Thoracic aorta (tissue), 2 donors: ENCODE measurements at places on chromosomes 12 and 14.

GRCh38 chr14:74008843-74009499 is 10.1 kb downstream of the ENTPD5 start:
- DNase-seq: no peak

- DNase-seq: no peak
Observed at GRCh38 chr14:55120571-55121495, 8.2 kb upstream of the LGALS3 start.

- DNase-seq: no peak
Observed at GRCh38 chr14:36646664-36647416, 14.8 kb upstream of the PAX9 start.

DNA sequence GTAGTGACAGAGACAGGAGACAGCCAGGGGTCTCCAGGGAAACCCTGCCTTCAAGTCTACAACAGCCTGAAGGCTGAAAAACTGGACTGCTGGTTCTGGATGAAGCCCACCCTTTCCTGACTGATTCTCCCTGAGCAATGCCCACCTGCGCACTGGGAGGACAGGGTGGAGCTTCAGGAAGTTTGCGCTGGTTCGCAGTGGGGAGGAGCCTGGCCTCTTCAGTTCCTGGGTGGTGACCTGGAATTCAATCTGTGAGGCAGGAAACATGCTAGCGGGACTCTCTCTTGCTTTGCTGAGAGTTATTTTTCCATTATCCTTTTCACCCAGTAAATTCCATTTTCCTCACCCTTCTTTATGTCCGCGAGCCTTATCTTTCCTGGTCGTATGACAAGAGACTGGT is 600.8 kb downstream of the TRHDE start:
- DNase-seq: no peak

DNA sequence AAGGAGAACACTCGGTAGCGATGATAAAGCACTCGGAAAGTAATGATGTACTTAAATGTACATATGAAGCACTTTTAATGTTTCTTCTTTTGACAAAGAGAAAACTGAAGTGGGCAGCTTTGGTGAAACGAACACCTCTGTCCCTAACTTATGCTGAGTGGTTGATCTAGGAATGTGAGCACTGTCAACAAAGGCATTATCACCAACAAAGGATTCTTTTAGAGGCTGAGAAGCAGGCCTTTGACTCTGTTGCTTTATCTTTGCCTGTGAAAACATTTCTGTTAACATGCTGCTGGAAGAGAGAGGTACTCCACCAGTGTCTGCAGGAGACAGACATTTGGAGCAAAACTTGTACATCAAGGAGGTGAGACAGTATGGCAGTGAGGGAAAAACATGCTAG is 103.2 kb upstream of the VRK1 start:
- DNase-seq: no peak

DNA sequence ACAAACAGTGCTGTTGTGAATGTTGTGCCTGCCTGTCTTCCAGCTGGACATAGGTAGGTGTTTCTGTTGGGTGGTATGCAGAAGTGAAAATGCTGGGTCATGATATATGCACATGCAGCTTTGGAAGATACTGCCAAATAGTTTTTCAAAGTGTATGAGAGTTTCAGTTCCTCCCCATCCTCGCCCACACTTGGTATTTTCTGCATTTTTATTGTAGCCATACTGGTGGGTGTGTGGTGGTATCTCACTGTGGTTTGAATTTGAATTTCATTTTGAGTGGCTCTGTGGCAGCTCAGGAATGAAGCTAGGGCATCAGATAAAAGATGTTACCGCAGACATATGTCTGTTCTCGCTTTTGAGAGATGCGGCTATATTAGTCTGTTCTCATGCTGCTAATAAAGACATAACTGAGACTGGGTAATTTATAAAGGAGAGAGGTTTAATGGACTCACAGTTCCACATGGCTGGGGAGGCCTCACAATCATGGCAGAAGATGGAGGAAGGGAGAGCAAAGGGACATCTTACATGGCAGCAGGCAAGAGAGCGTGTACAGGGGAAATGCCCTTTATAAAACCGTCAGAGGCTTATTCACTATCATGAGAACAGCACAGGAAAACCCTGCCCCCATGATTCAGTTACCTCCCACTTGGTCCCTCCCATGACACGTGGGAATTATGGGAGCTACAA is 183.1 kb downstream of the CAND1 start:
- DNase-seq: no peak

DNA sequence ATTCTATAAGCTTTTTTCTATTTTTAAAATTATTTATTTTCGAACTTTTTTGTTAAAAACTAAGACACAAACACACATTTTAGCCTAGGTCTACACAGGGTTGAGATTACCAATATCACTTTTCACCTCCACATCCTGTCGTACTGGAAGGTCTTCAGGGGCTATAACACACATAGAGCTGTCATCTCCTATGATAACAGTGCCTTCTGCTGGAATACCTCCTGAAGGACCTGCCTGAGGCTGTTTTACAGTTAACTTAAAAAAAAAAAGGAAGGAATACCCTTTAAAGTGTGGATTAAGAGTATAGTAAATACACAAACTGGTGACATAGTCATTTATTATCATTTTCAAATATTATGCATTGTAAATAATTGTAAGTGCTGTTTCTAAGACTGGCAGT is 43.0 kb downstream of the RASSF8 start:
- no peak for DNase-seq

DNA sequence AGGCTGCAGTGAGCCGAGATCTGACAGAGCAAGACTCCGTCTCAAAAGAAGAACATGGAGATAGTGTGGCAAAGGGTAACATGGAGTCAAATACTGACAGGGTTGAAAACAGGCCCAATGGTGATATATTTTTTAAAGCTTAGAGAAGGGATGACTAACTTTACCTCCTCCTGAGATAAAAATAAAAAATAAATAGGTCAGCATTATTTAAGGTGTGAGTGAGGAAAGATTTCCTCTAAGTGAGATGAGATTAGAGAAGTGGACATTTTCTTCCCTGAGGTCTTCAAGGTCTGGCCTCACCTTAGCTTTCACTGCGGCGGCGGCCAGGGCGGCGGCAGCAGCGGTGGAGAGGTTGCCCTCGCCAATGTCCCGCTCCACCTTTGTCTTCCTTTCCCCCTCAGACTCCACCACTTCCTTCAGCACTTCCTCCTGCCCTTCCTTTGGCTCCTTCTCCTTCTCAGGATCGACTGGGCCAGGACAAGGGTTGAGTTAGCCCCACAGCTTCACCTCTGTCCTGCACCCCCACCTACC is 11.1 kb downstream of the MYL6 start:
- DNase-seq: no peak

DNA sequence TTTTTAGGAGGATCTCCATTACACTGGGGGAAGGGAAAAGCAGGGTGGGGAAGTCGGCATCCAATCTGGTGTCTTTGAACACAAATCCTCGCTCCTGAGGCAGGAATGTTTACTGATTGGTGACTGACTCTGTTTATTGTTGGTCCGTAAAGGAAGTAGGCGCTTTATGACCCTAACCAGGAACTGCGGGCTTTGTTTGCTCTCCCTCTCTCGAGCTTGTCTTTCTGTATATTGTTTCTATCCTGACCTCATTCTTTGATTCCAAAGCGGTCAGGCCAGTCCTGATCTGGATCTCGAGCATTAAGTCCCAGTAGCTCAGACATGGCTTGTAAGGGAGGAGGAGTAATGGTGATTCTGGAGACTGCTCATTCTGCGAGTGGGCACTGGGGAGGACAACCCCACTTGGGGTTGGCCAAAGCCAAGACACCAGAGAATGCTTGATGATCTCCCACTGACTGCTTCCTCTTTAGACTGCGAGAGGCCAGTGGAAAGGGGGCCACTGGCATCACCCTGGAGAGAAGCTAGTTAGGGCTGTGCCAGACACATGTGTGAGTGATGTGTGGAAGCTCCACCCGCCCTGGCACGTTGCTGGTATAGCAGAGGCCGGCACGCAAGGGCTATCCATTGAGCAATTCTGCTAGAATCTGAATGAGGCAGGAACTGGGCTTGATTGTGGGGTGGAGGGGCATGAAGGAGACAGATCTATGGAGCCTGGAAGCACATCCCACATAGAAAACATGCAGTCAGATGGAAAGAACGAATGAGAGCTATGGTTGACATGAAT is 194.6 kb downstream of the PAX9 start:
- DNase-seq: no peak

DNA sequence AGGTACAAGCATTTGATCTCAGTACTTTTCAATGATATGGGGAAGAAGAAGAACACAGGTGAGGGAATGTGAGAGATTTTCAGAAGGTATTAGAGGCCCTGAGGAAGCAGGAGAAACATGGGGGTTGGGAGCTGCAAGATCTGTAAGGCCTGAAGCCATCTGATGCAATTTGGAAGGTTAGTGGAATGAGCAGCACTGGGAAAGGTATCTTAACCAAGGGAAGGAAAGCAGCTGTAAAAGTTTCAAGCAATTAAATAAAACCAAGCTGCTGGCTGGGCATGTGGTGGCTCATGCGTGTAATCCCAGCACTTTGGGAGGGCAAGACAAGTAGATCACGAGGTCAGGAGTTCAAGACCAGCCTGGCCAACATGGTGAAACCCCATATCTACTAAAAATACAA is 104.4 kb upstream of the PARP11 start:
- no peak for DNase-seq

DNA sequence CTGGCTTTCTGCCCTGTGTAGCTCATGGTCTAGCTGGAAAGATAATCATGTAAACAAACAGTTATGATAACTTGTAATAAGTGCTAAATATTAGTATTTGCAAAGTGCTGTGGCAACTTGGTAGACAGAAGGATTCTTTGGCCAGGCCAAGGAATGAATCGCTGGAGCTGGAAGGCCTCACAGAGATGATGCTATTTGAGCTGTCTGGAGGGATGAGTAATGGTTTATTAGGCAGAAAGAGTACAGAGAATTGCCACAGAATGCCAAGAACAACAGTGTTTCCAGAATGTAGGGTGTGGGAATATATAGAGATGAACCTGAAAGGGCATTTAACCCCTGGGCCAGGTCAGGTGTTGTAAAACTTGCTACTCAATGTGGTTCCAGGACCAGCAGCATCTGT is 27.6 kb downstream of the OTX2 start:
- DNase-seq: no peak

GRCh38 chr12:8077207-8077606 is 4.9 kb upstream of the NECAP1 start:
- DNase-seq: no peak

- no peak for DNase-seq
Observed at GRCh38 chr12:3256103-3256631, 179.0 kb downstream of the TSPAN9 start.

- no peak for DNase-seq
Observed at GRCh38 chr14:83883732-83884131, 1646.2 kb upstream of the FLRT2 start.

DNA sequence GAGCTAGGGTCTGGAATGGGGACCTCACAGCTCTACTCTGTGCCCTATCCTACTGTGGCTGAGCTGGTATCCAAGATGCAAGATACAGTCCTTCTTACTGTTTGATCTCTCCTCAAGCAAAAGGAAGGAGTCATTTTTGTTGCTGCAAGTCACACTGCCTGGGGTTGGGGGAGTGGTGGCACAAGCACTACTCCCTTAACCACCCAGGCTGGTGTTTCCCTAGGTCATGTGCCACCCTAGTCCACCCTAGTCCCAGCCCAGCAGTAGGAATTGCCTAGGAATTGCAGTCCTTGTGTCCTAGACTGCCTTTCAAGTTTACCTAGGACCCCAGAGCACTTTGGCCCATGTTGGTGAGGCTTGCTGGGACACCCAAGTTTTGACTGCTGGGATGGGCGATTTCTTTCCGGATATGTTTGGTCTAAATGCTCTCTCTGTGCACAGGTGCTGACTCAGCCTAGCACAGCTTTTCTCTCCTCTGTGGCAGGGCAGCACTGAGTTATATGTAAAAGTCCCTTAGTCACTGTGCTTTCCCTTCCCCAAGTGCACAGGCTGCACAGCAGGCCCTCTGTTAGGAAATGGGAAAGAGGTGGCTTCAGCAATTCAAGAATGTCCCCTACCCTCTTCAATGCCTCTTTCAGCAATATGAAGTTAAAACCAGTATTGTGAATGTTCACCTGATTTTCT is 54.9 kb downstream of the SLC6A15 start:
- DNase-seq: no peak

GRCh38 chr14:106518054-106518943 is 991.9 kb downstream of the TMEM121 start:
- DNase-seq: no peak

DNA sequence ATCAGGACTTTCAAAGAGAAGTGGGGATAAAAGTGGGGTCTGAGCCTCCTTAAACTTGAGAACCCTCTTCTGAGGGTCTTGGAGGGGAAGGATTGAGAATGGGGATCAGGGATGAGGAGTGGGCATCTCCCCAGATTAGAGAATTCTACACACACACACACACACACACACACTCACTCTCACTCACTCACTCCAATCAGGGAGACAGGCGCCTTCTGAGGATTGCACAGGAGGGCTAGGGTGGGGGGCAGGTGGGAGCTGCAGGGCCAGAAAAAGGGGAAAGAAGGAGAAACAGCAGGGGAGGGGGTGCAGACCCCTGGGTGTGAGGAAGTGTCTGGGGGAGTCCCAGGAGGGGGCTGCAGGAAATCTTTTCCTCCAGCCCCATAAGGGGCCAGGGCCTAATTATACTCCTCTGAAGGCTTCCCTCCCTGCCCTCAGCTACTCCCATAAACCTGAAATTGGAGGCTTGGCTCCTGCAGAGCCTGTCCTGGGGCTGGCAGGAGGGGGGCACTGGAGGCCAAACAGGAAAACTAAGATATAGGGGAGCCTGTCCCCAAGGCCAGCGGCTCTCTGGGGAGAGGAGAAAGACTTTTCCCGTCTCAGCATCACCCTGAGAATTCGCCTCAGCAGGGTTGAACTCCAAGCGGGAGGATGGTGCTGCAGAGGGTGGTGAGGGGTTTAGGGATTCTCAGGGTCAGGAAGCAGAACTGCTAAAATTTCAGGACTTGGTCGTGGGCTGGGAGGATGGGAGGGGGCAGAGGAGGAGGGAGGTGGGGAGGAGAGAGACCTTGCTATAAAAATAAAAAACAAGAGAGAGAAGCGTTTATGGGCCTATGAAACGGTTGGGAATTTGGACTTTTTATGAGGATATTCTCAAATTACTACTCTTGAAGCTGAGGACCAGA is 1.6 kb downstream of the HOXC9 start:
- no peak for DNase-seq

DNA sequence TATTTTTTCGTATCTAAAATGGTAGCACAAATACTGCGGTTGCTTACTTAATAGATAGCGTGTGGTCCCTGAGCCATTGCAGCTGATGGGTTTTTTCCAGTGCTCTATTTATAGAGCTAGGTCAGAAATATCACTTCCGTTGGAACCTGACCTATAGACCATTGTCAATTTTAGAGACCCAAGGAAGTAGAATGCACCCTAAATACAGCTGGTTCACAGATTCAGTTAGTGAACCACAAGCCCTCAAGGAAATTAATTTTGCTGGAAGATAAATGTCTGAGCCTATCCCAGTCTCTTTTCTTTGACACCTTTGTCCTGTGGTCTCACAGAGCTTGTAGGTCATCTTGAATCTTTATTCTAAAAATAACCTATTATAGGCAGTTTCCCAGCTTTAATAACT is 391.0 kb downstream of the ZFP36L1 start:
- no peak for DNase-seq

- DNase-seq: no peak
Observed at GRCh38 chr14:53927171-53927570, 29.5 kb downstream of the BMP4 start.

DNA sequence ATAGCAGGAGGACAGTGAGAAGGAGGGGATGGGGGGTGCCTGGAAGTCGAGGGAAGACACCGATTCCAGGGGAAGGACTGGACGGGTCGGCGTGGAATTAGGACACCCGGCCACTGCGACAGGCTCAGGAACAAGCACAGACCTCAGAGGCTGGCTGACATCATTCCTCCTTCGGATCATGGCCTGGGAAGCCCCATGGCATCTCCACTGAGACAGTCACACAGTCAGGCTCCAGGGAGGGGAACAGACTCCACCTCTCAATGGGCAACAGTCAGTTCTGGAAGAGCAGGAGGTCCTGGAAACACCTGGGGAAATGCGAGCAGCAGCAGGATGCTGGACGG is 67.9 kb upstream of the FBRSL1 start:
- DNase-seq: no peak
